ENCODE measurements at places on chromosomes 5 and 9.
A peak's percentile ranks its signal among the peaks of the same experiment; 100 is the strongest.

GRCh38 chr5:180868960-180869359 lies 7.9 kb upstream of the ZFP62 start:
- peak; percentile 22 for DNase-seq

GRCh38 chr9:137305798-137306065 lies 3.7 kb upstream of the NRARP start:
- no peak for DNase-seq

GRCh38 chr5:61333954-61334867 lies 2.2 kb downstream of the ZSWIM6 start:
- DNase-seq: no peak

GRCh38 chr9:132094314-132094791 lies 14.7 kb upstream of the MED27 start:
- no peak for DNase-seq

DNA sequence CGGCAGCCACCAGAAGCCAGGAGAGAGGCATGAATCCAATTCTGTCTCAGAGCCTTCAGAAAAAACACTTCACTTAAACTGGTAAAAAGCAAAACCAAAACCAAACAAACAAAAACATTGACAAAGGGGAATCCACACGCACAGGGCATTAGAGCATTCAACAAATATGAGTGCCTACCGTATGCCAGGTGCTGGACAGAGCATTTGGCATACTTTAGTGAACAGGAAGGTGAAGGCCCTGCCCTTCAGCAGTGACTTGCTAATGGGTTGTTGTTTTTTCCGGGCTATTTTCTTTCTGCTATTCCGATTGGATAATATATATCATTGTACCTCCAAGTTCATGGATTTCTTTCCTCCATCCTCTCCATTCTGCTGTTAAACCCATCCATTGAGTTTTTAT lies 71.7 kb upstream of the RUFY1 start:
- DNase-seq: no peak

GRCh38 chr9:16642421-16643109 lies 227.9 kb downstream of the BNC2 start:
- no peak for DNase-seq

- no peak for DNase-seq
Observed at GRCh38 chr5:370311-370958, 48.9 kb downstream of the AHRR start.

GRCh38 chr5:15601274-15601673 lies 101.3 kb downstream of the FBXL7 start:
- DNase-seq: no peak

DNA sequence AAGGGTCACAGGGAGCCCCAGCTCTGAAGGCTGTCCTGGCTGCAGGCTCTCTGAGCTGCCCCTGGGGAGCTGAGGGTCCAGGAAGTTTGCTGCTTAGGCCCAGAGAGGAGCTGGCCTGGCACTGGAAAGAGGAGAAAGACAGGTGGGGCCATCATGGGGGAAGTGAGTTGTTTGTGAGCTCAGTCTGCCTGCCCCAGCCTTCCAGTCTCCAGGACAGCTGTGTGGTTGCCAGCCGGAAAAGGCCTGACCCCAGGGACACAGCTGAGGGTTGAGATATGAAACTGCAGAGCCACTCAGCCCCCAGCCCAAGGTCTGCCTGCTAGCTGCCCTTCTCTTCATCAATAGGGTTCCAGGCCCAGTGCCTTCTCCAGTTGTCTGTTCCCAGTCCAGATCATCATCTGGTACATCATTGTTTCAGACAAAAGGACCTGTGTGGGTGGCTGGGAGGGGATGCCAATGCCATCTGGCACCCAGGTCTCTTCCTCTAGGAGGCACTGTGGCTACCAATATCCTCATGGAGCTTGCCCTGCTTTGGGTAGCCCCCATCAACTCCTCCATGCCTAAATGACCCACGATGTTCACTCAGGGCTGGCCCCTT lies 4.3 kb upstream of the DDX41 start:
- no peak for DNase-seq

DNA sequence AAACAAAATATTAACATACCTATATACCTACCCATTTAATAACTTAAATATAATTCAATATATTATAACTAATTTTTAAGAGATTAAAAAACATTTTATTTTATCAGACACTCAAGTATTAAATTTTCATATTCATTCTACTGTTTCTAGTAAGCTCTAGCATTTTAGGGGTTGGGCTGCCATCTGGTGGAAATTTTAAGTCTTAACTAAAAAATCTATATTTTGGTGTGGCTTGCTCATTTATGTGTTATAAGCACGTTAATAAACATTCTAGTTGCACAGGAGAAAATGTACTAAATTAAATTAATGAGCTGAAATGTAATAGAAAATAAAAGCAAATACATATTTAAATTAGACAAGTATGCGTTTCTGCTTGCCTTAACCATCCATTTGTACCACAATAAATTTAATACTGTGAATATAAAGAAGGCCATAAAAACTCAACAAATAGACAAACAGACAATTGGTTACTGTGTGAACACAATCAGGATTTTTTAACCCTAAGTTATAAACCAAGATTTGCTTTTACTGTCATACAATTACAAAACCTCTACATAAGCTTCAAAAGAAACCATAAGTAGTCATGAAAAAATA lies 1728.3 kb upstream of the CDH9 start:
- no peak for DNase-seq

DNA sequence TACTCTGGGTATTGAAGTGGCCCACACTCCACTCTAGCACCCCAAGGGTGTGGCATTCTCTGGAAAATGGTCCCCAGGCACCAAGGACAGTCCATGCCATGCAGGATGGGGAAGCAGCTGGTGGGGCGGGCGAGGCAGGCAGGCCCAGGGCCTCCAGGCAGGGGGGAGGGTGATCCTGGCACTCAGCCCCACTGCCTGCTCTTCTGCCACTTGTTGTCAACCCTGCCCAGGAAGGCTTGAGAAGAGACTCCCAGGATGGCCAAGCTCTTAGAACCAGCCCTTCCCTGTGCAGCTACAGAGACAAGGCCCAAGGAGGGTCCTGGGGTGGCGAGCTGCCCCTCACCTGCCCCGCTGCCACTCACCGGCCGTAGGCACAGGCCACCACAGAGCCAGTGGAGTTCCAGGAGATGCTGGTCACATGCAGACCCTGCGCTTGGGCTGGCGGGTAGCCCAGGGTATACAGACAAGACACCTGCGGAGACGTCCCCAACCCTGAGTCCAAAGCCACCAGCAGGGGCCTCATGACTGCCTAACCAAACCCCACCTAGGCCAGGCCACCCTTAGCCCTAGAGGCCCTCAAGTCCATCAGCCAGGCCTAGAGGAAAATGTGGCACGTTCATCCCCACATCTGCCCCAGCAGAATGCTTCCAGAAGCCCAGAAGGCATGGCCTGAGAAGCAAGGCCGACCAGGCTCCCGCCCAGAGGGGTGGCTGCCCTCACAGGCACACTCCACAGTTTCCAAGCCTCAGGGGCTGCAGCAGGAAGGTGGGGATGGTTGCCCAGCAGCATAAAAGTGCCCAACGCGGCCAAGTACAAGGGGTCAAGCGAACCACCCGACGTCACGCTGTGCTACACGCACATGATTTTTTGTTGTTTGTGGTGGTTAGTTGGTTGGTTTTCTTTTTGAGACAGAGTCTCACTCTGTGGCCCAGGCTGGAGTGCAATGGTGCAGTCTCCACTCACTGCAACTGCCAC lies 19.8 kb downstream of the DYNC2I2 start:
- no peak for DNase-seq

DNA sequence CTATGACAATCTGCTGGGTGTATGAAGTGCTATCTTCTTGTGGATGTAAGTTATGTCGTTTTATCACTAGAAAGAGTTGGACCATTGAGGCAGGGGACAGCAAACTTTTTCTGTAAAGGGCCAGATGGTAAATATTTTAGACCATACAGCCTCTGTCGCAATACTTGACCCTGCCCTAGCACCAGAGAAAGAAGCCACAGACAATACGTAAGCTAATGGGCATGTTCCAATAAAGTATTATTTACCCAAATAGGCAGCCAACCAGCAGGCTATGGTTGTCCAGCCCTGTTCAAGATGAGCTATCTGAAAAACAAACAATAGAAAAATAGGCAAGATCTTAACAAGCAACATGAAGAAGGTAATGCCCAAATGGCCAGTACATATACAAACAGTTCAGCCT lies 36.4 kb downstream of the MTX3 start:
- no peak for DNase-seq

DNA sequence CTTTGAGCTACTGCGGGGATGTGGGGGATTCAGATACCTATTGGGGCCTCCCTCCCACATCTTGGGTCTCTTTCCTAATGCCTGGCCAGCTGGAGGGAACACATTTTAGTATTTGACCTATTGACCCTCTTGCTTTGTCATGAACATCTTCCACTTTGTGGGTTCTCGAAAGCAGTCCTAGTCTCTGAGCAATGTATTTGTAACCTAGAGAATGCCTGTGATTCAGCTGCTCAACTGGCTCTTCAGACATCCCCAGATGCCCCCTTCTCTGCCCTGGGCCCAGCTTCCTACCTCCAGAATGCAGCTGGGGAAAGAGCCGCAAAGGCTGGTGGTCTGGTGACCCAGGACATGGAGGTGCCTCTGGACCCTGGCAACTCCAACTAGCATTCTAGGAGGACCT lies 32.2 kb downstream of the APTX start:
- DNase-seq: no peak

- DNase-seq: no peak
Observed at GRCh38 chr9:99220011-99220410, 1.7 kb downstream of the ALG2 start.

DNA sequence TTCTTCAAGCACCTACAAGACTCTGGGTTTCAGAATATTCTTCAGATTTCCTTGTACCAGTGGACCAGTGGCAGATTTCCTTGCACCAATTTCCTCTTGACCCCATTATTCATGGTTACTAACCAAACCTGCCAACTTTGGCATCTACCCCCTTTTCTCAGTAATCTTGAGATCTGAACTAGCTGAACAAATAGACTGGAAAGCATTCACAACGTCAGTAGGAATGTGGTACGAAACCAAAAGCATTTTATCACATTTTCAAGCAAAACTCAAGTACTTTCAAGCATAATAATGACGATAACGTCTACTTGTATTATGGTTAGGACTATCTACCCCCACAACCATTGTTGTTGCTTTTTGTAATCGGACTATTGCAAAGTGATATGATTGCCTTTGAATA lies 1217.3 kb downstream of the PTPRD start:
- DNase-seq: no peak

DNA sequence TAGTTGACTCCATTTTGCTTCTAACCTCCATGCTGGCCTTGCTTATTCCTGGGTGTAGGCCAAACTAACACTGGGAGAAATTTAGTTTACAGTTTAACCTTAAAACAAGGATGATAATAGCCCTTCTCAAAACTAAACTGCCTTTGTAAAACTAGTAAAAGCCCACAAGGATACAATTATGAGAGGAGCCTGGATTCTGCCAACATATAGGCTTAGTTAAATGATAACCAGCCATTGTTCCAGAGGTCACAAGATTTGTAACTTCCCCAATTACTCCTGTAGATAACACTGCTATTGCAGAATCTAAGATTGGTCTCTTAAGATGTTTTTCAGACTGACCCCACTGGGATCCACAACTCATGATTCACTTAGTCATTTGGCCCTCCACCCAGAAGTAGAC lies 2300.3 kb upstream of the C9orf72 start:
- no peak for DNase-seq

DNA sequence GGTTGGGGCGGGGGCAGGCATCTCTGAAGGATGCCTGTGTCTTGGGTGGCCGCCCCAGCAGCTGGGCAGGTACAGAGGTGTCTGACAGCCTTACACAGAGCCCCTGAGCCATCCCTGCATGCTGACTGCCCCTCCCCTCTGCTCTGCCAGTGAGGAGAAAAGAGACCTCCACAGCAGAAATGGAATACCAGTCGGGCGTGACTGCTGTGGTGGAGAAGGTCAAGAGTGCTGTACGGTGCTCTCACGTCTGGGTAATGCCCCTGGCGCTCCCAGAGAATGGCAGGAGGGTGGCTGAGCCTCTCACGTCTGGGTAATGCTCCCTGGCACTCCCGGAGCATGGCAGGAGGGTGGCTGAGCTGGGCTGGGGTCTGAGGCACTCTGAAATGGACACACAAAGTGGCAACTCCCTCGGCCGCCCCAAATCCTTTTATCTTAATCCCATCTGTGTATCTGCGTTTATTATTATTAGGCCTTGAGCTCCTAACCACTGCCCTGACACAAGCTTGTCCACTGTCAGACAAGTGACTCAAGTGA lies 2.5 kb upstream of the RABL6 start:
- no peak for DNase-seq

GRCh38 chr9:98874721-98875255 lies 67.3 kb downstream of the GALNT12 start:
- DNase-seq: no peak

DNA sequence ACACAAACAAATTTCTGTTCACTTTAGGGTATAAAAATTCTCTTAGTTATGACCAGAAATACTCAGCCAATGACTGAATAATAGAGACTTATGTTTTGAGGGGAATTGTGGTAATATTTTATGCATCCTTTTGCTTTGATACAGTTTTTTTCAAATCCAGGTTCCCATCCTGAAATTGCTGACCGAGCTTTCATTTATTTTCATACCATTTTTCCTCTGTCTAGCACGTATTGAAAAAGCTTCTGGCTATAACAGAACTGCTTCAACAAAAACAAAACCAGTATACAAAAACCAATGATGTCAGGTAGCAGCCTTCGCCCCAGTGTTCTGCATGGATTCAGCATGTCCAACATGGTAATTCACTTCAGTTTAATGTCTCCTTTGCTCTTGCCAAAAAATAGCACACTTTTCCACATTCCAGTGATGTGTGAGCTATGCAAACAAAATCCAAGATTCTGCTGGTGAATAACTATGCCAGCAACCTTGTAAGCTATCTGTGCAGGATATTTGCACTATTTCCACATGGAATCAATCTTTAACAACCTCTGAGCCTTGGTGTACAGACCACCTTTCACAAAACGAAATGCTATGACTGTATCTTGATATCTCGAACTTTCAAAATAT lies 22.0 kb downstream of the CCNH start:
- no peak for DNase-seq

DNA sequence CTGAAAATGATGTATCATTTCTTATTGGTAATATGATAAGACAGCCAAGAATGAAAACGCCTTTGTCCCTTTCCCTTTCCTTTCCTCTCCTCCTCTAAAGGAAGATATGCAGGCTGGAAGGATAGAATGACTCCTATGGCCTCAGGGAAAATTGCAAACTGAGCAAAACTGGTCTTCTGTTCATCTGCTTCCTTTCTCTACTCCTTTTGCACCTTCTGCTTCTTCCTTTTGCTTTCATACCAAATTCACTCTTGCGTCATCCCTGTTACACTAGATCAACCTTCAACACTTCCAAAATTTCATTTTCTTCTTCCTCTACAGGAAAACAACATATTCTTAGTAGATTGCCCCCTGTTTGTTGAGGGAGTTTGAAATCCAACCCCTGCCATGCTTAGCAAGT lies 234.1 kb downstream of the ADAMTS6 start:
- DNase-seq: no peak

All from GM18507 (cell line).